ENCODE measurements at places on chromosomes 12 and 14.

- no peak for DNase-seq
Measured at GRCh38 chr12:114592946-114593345, 91.0 kb downstream of the TBX3 start.

DNA sequence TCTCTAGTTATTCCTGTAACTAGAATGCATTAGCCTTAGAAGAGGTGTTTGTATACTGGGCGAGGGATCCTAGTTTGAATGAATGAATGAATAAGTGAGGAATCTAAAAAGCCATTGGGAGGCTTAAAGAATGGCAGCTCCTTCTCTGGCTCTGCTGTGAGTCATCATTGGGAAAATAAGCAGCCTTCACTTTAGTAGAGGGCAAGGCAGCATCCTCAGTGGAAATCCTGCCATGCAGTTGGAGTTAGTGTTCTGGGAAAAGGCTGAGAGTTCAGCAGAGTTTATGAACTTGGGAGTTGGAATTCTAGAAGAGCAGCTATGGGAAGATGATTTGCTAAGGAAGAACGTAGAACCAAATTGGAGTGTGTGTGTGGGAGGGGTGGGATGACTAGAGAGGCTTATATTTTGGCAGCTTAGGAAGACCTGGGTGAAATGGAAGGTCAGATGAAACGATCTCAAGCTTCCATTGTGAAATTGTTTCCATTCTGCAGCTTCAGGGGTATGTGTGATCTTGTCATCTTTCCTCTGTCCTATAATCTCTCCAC, 120.8 kb downstream of the PTCSC3 start:
- no peak for DNase-seq

DNA sequence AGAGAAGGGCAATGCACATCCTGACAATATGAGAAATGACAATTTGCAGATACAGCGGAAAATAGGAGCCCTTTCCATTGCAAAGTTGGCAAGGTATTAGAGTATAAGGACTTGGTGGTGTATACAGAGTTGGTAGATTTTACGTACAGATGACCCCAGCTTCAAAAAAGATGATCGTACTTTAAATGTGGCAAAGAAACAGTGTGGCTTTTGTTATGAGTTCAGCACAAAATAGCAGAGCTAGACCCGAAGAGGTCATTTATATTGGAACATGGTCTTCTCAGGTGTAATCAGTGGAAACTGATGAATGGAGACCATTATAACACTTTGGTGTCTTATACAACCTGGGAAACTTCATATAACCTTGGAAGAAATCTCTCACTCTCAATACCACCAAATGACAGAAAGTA, 2.3 kb downstream of the CLEC2B start:
- no peak for DNase-seq

DNA sequence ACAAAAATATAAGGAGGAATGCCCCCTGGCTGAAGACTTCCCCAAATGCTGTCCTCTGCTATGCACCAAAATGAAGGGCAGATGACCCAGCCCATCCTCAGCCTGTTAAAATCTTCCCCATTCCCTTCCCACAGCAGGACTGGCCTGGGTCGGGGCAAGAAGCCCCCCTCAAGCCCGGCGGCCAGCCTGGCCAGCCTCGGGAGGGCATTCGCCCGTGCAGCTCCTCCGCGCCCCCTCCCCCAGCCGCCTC, 413 bp downstream of the RARG start:
- DNase-seq, result no peak

Measured in choroid plexus epithelial cell (primary cell).